Kidney (tissue), 22 donors: ENCODE measurements at places on chromosomes 3 and 15. TPM values are rescaled to one million over a fixed set of nuclear protein-coding genes. Genes with fewer than 3 reads are reported as not detected.

Gene DOCK3
- 0.49 TPM for polyA plus RNA-seq

Gene CHRM5
- not detected for polyA plus RNA-seq

Gene THSD4
- 9.4 TPM for polyA plus RNA-seq

Gene OR5K2
- not detected for polyA plus RNA-seq

Gene DPPA2
- not detected for polyA plus RNA-seq

Gene CLDN1
- polyA plus RNA-seq, result 6.2 TPM

Gene NR1I2
- polyA plus RNA-seq, result 0.41 TPM

Gene IL5RA
- polyA plus RNA-seq, result 0.22 TPM

Gene CAMK2N2
- 0.39 TPM for polyA plus RNA-seq

Gene FETUB
- not detected for polyA plus RNA-seq

Gene MB21D2
- 3.2 TPM for polyA plus RNA-seq

Gene GMNC
- polyA plus RNA-seq, result 2.1 TPM

Gene ISLR
- polyA plus RNA-seq, result 18.8 TPM

Gene SLC15A2
- 9.0 TPM for polyA plus RNA-seq

Gene SLCO2A1
- 27.2 TPM for polyA plus RNA-seq

Gene GABRA5
- polyA plus RNA-seq, result not detected
